Daoy (cell line): ENCODE measurements at places on chromosomes 5 and 9. TPM values are rescaled to one million over a fixed set of nuclear protein-coding genes. Genes with fewer than 3 reads are reported as not detected.

DNA sequence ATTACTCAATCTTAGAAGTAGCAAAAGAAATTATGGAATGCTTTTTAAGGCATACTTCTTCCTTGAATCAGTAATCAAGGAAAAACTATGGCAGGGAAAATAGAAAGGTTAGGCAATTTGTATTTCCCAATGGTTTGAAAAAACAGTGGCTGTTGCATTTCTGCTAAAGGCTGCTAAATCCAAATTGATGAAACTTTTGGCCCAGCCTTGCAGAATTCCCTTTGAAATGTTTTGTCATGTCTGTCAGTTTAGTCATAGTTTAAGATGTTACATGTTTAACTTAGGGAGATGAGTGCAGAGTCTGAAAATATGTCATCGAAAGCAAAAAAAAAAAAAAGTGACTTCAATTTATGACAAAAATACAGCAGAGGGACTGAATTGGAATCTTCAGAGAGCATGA is 878.9 kb upstream of the WWC1 start:
- DNase-seq = no peak

- peak; percentile 85 for DNase-seq
Observed at GRCh38 chr9:110214090-110214489, 6.1 kb upstream of the C9orf152 start.

DNA sequence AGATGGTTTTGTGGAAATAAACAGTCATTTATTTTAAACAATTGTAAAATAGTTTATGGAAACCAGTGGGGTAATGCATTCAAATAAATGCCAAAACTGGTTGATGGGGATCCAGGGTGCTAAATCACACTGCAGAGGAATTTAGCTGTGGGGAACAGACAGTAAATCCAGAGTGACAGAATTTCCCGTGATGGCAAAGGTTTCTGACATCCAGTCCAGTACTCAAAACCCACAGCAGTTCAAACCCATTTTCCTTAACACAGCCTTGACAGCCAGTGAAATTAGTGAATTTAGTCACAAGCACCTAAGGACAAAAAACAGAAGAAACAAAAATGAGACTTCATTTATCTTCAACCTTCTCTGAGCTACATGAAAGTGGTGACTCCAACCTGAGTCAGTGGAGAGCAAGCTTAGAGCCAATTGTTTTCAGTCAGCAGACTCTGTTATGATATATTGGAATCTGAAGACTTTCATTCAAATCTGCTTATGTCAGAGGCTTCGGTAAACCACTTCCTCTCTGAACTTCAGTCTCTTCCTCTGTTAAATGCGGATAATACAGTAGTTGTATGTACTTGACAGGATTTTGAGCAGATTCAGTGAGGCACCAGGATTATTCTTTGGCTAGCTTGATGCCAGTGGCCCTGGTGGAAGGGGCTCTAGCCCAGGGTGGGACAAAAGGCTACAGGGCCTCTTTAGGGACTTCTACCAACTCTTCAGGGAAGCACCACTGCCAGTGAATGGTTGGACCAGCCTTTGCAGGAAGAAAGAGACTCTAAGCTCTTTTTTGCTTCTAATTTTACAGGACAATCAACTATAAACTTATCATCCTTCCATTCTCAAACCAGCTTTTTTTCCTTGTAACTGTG is 185.3 kb downstream of the MAPKAP1 start:
- DNase-seq = peak; percentile 94

Gene SPAG8
- 0.57 and 0.65 TPM in 2 replicates for total RNA-seq
